ENCODE measurements at places on chromosomes 2 and 18. TPM values are rescaled to one million over a fixed set of nuclear protein-coding genes. Genes with fewer than 3 reads are reported as not detected.

The ARHGAP25 gene
- 0.27 TPM for total RNA-seq

The CCL20 gene
- 0.30 TPM for total RNA-seq

The ECEL1 gene
- total RNA-seq: not detected

The OSR1 gene
- total RNA-seq: 2.6 TPM

The HYCC2 gene
- total RNA-seq: 9.9 TPM

The KCNG2 gene
- total RNA-seq: not detected

The ZBTB7C gene
- total RNA-seq: 0.37 TPM

The DIS3L2 gene
- total RNA-seq: 42.5 TPM

DNA sequence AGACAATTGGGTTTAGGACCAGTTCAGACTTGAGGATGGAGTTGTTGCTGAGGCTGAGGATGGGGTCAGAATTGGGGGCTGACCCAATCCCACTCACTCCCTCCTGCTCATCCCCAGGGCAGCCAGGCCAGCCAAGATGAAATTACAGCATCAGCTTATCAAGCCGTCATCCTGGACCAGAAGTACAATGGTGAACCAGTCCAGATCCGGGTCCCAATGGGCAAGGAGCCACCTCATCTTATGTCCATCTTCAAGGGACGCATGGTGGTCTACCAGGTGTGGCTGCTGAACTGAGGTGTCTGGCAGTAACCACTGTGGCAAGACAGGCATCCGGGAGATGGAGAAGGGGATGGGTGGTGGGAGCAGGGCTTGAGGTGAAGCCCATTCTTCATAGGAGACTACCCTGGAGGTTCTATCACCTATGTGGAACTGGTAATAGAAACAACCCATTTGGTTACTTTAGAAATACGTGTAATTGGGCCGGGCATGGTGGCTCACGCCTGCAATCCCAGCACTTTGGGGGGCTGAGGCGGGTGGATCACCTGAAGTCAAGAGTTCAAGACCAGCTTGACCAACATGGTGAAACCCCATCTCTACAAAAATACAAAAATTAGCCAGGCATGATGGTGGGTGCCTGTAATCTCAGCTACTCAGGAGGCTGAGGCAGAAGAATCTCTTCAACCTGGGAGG lies 13.9 kb downstream of the VIL1 start:
- no peaks in the 10 kb centered on the region for H3K27me3 ChIP-seq
- no peak for DNase-seq
- no peaks in the 10 kb centered on the region for H3K4me1 ChIP-seq
- no peak overlapping the region for H3K27ac ChIP-seq
- no peaks in the 10 kb centered on the region for H3K36me3 ChIP-seq
- H3K4me3 ChIP-seq: no peak overlapping the region

DNA sequence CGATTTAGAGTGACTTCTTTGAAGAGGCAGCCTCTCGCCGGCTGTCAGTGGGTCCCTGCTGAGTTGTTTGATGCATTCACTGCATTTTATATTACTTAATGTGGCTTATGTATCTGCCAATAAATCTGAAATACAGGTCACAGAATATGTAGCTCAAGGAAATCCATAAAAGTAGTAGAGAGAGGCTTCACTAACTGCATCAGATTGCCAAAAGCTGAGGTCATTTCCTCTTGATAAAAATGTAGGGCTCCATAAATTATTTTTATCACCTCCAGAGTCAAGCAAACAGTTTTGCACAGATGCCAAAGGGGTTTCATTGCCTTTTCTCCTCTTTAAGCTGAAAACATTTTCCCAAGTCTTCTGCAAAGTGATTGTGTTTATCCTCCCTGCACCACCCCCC lies 36.5 kb upstream of the CCDC93 start:
- H3K27me3 ChIP-seq: no peaks in the 10 kb centered on the region
- DNase-seq: no peak
- H3K4me1 ChIP-seq: peaks cover 24% of the 10 kb centered on the region
- H3K36me3 ChIP-seq: no peaks in the 10 kb centered on the region
- no peak overlapping the region for H3K27ac ChIP-seq
- no peak overlapping the region for H3K4me3 ChIP-seq

GRCh38 chr2:75415731-75416130 lies 145.0 kb downstream of the EVA1A start:
- no peaks in the 10 kb centered on the region for H3K36me3 ChIP-seq
- no peak for DNase-seq
- peaks cover 76% of the 10 kb centered on the region for H3K27me3 ChIP-seq
- no peak overlapping the region for H3K4me3 ChIP-seq
- no peaks in the 10 kb centered on the region for H3K4me1 ChIP-seq

- no peaks in the 10 kb centered on the region for H3K36me3 ChIP-seq
- no peaks in the 10 kb centered on the region for H3K4me1 ChIP-seq
- peaks cover 62% of the 10 kb centered on the region for H3K27me3 ChIP-seq
- no peak for DNase-seq
These were observed 210.6 kb downstream of the C1D start for GRCh38 chr2:67851956-67852824.

DNA sequence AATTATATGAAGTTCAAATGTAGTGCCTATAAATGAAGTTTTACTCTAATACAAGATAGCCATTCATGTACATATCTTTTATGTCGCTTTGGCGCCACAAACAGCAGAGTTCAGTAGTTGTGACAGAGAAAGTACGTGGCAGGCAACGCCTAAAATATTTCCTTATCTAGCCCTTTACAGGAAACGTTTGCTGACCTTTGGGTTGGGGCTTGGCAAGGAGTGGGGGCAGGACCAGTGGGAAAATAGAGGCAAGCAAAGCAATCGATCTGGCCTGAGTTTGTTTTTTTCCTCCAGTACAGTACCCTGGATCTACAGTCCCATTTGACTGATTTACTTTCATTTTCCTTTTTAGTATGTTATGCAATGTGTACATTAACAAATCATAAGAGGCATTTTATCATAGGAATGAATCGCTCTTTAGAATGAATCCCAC lies 13.1 kb downstream of the CCDC68 start:
- peaks cover 10% of the 10 kb centered on the region for H3K4me1 ChIP-seq
- DNase-seq: peak; percentile 26
- H3K27ac ChIP-seq: no peak overlapping the region
- no peaks in the 10 kb centered on the region for H3K36me3 ChIP-seq
- H3K4me3 ChIP-seq: peak overlapping the region; percentile 39

DNA sequence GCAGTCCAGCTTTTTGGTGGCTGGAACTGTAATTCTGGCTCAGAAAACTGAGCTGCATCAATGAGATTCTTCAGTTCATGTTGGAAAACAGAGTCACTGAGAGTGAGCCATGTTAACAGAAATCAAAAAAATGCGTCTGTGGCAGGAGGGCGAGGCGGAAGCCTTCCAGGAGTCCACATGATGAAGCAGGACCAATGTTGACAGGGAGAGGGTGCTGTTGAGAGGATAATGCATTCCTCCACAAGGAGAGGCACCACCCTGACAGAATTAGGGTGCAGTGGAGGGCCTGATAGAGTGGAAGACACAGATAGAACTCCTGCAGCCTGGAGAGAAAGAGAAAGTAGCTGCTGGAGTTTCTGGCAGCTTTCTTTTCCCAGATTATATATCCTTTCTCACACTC lies 111.5 kb downstream of the MGAT5 start:
- H3K4me3 ChIP-seq: no peak overlapping the region
- no peaks in the 10 kb centered on the region for H3K36me3 ChIP-seq
- no peaks in the 10 kb centered on the region for H3K27me3 ChIP-seq
- peak; percentile 10 for DNase-seq
- no peaks in the 10 kb centered on the region for H3K4me1 ChIP-seq
- H3K27ac ChIP-seq: no peak overlapping the region

GRCh38 chr2:226423498-226423960 lies 376.1 kb downstream of the IRS1 start:
- H3K27me3 ChIP-seq: no peaks in the 10 kb centered on the region
- H3K36me3 ChIP-seq: peaks cover 6% of the 10 kb centered on the region
- H3K27ac ChIP-seq: peak overlapping the region; percentile 86
- peaks cover 61% of the 10 kb centered on the region for H3K4me1 ChIP-seq
- no peak overlapping the region for H3K4me3 ChIP-seq

GRCh38 chr2:48016225-48017019 lies 110.1 kb upstream of the FBXO11 start:
- H3K4me1 ChIP-seq: 0 out of 2 replicates have a peak, but pooled peaks cover 3% of the 10 kb centered on the region
- H3K27ac ChIP-seq: no peak overlapping the region
- peak; percentile 29 for DNase-seq
- no peak overlapping the region for H3K4me3 ChIP-seq
- no peaks in the 10 kb centered on the region for H3K27me3 ChIP-seq
- no peaks in the 10 kb centered on the region for H3K36me3 ChIP-seq

DNA sequence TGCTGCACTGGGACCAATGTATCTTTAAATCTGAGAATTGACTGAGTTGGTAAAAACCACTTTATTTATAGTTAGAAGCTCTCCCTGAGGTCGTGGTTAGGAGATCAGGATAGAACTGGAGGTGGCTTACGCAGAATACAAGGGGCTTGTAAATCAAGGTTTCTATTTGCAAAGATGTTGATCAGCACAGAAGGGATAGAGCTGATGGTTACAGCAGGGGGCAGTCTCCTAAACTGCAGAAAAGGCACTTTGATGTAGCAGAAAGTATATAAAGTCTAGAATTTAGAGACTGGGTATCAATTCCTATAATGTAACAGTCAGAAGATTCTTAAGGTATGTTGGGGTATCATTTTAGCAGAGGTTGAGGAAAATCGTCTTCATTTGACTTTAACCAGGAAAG lies 25.2 kb upstream of the ACVR1 start:
- no peak for DNase-seq
- H3K36me3 ChIP-seq: no peaks in the 10 kb centered on the region
- peaks cover 17% of the 10 kb centered on the region for H3K4me1 ChIP-seq
- H3K27ac ChIP-seq: no peak overlapping the region
- H3K4me3 ChIP-seq: no peak overlapping the region
- no peaks in the 10 kb centered on the region for H3K27me3 ChIP-seq

GRCh38 chr2:85254540-85255300 lies 73.1 kb downstream of the TGOLN2 start:
- no peaks in the 10 kb centered on the region for H3K36me3 ChIP-seq
- H3K4me1 ChIP-seq: peaks cover 16% of the 10 kb centered on the region
- H3K27ac ChIP-seq: no peak overlapping the region
- no peak overlapping the region for H3K4me3 ChIP-seq

GRCh38 chr2:27809761-27810241 lies 38.3 kb downstream of the MRPL33 start:
- no peaks in the 10 kb centered on the region for H3K36me3 ChIP-seq
- DNase-seq: no peak
- H3K27me3 ChIP-seq: no peaks in the 10 kb centered on the region
- H3K4me3 ChIP-seq: no peak overlapping the region

GRCh38 chr2:98457045-98457696 lies 12.5 kb downstream of the INPP4A start:
- H3K36me3 ChIP-seq: no peaks in the 10 kb centered on the region
- peaks cover 44% of the 10 kb centered on the region for H3K4me1 ChIP-seq
- no peak overlapping the region for H3K27ac ChIP-seq
- no peaks in the 10 kb centered on the region for H3K27me3 ChIP-seq
- no peak overlapping the region for H3K4me3 ChIP-seq

- peak overlapping the region; percentile 19 for H3K4me3 ChIP-seq
- H3K27ac ChIP-seq: peak overlapping the region; percentile 69
- H3K27me3 ChIP-seq: no peaks in the 10 kb centered on the region
- DNase-seq: peak; percentile 98
These were observed 57.4 kb downstream of the TRPM8 start for GRCh38 chr2:233974530-233975071.

- H3K4me1 ChIP-seq: peaks cover 4% of the 10 kb centered on the region
- H3K27me3 ChIP-seq: no peaks in the 10 kb centered on the region
- H3K36me3 ChIP-seq: no peaks in the 10 kb centered on the region
- peak overlapping the region; percentile 48 for H3K4me3 ChIP-seq
These were observed 5.0 kb upstream of the SP100 start for GRCh38 chr2:230410861-230411569.

GRCh38 chr2:219538956-219539788 lies 4.4 kb downstream of the CHPF start:
- H3K27ac ChIP-seq: peak overlapping the region; percentile 49
- H3K4me3 ChIP-seq: no peak overlapping the region
- peaks cover 28% of the 10 kb centered on the region for H3K36me3 ChIP-seq
- H3K27me3 ChIP-seq: no peaks in the 10 kb centered on the region

DNA sequence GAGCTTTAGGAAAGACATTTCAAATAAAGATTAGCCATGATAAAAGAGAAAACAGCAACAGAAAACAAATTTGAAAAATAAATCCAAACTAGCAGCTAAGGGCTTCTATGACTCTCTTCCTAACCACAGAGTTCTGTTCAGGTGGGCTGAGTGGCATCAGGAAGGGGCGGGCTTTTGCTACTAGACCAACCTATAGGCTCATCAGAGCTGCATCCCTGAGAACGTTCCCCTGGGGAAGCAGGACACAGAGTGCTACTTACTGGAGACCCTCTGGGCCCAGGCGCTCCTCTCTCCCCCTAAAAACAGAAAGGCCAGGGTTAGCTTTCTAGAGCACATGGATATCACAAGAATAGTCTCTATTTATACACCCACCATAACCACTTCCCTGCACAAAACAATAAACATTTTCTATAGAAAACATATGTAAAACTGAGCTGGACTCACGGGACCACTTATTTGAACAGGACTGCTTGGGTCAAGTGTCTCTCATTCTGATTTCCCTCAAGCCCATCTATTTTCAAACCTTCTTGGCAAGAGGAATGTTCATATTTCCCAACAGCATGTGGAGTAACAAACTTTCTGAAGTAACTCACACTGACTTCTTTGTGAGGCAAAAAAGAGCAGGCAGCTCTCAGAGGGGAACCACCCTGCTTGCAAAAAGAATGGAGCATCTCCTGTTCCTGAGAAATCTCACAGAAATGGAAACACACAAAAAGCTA lies 78.9 kb upstream of the LMAN1 start:
- no peaks in the 10 kb centered on the region for H3K36me3 ChIP-seq
- no peak overlapping the region for H3K4me3 ChIP-seq
- no peak overlapping the region for H3K27ac ChIP-seq
- H3K27me3 ChIP-seq: peaks cover 7% of the 10 kb centered on the region
- DNase-seq: no peak

- no peak overlapping the region for H3K27ac ChIP-seq
- no peak overlapping the region for H3K4me3 ChIP-seq
- H3K4me1 ChIP-seq: no peaks in the 10 kb centered on the region
- DNase-seq: no peak
These were observed 141.5 kb downstream of the OSR1 start for GRCh38 chr2:19216676-19217602.
